ENCODE measurements at places on chromosomes 1 and 21. TPM values are rescaled to one million over a fixed set of nuclear protein-coding genes. Genes with fewer than 3 reads are reported as not detected.

SPRR1A gene
- not detected for total RNA-seq

DNA sequence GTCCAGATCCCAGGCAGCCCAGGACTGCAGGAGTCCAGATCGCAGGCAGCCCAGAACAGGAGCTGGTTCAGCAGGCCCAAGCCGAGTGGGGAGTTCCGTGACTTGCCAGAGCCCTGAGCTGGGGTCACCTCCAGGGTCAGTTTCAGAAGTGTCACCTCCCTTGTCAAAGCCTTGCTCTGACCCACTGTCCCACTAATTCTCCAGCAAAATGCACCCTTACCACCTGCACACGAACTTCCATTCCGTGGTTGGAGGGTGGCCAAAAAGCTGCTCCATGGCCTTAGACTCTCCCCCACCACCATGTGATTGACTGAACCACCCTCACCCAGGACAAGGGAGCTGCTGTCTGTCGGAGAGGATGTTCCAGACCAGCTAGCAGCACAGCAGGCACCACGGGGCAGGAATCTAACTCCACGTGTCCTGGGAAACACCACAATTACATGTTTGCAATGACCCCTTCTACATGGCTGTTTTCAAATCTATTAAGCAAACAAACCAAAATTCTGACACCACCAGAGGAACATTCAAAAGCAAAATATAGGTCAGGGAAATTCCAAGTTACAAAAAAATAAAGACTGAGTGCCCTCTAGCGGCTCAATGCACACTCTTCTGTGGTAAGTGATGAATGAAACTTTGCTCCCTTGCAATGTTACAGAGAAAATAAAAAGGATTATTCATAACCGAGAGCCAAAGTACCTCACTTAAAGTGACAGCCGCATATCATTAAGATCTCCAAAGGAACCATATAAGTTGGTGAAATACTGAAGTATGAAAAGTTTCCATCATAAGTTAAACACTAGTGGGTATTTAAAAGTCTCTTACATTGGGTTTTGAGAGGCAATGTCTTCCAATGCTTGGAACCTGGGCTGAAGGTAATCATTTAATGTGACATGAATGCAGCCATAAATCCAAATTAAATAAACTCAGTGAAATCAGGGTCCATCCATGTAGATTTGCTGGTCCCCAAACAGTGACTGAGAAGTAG, 76.3 kb downstream of the NPHP4 start:
- DNase-seq, result no peak

DNA sequence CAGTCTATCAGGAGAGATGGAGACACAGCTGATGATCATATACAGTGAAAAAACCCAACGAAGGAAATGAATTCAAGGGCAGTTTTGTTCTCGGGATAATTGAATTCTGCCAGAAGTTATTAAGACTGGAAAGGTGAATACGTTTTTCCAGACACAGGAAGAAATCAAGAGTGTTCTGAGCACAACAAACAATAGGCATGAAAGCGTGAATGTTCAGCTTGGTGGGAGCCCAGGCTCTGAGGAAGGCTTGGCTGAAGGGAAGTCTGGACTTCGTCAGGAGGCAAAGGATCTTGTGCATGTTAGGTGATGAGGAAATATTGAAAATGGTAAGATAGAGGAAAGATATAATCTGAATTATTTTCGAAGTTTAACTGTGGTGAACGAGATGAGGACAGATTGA, 50.4 kb downstream of the CYYR1 start:
- DNase-seq, result no peak

C8A gene
- 0.09 TPM for total RNA-seq

GRCh38 chr1:168422203-168422847, 121.5 kb downstream of the XCL2 start:
- DNase-seq, result no peak

MPZ gene
- total RNA-seq, result 2.3 TPM

OVAAL gene
- total RNA-seq, result not detected

SNAP47 gene
- 45.1 TPM for total RNA-seq

ZNF670 gene
- 0.67 TPM for total RNA-seq

GRCh38 chr1:94962409-94963265, 35.7 kb upstream of the CNN3 start:
- no peak for DNase-seq

DNA sequence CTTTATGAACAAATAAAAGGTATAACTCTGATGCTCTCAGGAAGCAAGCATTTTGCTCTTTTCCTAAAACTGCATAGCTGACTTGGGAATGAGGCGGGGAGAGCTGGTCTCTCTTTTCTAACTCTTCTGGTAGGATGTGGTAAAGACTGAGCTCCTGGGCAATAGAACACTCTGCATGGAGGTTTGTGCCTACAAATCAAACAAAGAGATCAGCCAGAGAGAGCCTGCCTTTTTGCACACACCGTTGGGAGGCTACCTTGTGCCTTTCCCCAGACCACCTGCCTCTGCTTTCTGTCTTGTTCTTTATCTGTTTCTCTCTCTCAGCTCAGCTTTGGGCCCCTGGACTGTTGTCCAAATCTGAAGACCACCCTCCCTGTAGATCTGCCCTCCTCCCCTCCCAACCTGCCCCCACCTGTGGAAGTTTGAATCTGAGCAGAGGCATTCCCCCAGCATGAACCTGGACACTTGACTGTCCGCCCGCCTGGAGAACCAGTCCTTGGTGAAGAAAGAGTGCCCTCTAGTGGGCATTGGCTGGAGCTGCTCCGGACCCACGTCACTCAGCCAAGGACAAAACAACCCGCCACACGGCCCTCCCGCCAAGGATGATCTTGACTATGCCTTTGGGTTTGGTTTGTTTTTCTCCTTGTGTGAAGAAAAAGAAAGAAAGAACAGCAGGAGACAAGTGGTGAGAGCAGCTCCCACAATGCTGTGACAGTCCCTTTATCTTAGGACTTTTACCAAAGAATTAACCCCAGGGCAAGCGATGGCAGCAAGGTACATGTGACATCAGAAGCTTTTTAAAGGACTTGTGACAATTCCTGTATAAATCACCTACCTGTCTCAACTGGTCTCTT, 228.2 kb downstream of the PBX1 start:
- DNase-seq, result no peak
